Activated CD4-positive, alpha-beta memory T cell treated with anti-CD3 and anti-CD28 coated beads for 36 hours (primary cell): ENCODE measurements at places on chromosomes 4 and X.

- no peak for DNase-seq
Measured at GRCh38 chr4:132646186-132646585, 502.9 kb upstream of the PCDH10 start.

DNA sequence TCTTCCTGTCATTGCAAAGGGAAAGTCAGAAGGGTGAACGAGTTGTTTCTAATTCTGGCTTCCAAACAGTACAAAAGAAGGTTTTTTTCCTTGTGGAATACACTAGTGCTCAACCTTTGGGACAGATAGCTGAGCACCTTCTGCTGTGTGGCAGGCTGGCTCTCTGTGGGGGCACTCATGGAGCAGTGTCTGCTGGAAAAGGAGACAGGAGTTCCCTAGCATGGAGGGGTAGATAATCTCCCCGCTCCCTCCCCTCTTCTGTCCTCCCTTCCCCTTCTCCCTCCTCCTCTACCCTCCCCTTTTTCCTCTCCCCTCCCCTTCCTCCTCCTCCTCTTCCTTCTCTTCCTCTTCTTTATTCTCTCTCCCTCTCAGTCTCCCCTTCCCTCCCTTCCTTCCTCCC, 62.4 kb upstream of the MTM1 start:
- no peak for DNase-seq

DNA sequence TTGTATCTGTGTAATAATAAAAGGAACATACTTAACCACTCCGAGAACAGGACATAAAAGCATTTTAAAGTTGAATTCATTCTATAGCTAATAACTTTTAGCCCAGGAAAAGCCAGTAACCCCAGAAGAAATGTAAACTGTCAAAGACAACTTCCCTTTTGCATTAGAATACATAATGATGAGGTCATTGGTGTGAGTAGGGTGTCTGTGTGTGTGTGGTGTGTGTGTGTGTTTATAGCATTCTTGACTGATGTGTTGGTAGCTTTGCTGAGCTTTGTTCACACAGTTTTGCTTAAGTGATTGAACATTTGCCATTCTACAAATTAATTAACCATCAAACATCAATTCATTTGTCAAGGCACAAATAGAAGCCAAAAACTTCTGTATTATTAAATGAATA, 559.6 kb downstream of the ARAP2 start:
- DNase-seq, result no peak

DNA sequence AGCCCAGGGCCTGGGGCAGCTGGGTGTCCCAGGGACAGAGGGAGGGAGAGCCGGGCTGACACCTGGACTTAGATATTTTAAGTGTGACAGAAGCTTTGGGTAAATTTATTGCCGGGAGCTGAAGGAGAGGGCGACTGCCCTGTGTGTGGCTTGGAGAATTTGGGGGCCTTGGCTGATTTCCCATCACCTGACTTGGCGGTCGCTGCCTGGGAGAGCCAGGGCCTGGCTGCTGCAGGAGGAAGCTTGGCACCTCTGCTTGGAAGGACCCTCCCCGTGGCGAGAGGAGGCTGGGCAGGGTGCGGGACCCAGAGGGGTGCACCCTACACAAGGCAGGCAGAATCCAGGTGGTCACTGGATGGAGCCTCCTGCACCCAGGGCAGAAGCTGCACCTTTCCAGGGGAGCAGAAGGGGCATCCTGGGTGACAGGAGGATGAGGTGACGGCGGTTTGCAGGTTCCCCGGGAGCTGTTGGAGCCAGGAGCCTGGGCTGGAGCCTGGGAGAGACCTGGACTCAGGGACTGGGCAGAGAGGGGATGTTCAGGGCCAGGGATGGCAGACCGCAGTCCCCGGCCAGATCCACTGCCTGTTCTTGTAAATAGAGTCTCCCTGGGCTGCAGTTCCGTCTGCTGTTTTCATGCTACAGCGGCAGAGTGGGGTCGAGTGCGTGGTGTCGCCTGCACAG, 72.0 kb downstream of the RGS12 start:
- no peak for DNase-seq

DNA sequence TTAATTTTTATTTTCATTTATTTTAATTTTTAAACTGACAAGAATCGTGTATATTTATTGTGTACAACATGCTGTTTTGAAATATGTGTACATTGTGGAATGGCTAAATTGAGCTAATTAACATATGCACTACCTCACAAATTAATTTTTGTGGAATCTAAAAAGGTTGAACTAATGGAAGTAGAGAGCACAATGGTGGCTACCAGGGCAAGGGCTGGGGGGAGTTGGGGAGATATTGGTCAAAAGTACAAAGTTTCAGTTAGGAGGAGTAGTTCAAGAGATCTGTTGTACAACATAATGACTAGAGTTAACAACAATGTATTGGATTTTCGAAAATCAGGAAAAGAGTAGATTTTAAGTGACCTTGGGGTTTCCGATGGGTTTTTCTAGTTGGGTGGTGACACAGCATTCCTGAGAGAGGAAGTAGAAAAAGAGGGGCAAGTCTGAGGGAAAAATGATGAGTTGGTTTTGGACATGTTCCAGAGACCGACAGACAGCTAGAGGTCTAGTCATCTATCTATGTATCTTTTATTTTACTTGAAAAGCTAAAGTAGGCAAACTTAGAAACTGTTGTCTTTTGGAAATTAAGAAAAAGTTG, 23.2 kb downstream of the APOO start:
- DNase-seq, result no peak

DNA sequence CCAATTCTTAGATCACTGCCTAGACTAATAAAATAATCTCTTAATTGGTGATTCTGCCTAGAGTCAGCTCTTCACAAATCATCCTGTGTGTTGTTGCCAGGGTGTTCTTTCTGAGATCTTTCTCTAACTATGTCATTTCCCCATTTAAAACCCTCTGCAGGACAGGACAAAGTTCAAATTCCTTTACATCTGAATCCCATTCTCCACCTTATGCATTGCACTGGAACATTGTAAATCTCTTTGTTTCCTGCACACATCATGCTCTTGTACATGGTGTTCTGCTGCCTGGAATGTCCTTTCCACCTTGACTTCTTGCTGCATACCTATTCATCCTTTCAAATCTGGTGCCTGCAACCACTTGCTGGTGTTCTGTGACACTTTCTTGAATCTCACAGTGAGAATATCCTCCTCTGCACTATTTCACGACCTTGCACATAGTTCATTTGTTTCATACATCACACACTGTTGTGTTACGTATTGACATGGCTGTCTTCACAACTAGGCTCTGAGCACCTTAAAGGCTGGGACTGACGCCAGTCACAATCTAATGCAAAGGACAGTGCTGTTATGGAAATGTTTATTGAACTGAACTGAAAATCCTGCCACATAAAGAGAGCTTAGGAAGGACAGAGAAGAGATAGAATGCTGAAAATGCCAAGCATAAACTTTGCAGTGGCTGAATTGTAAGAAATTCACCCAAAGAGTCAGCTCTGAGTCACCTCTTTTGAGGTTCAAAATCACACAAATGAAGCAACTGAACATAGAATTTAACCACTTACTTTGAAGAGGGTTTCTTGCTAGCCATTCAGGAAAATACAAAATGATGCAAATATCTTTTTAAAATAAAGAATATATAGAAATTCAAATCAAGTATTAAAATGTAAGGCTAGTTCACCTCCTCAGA, 26.4 kb upstream of the SMIM14 start:
- no peak for DNase-seq

DNA sequence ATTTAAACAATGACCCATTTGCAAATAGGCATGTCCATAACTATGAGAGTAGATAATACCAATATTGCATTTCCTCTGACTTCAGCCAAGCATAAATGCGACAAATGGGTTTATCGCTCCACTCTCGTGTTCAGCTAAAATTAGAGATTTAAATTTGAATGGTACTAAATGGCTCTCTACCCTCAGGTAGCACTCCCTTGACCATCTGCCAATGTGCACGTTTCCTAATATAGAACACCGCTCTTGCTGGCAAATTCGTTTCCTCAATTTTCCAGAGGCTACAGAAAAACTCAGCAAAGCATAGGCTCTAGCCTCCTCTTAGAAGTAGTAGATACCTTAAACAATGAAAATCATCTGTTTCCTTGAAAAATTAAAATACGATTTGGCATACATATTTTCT, 251.6 kb downstream of the ADGRA3 start:
- DNase-seq, result no peak

DNA sequence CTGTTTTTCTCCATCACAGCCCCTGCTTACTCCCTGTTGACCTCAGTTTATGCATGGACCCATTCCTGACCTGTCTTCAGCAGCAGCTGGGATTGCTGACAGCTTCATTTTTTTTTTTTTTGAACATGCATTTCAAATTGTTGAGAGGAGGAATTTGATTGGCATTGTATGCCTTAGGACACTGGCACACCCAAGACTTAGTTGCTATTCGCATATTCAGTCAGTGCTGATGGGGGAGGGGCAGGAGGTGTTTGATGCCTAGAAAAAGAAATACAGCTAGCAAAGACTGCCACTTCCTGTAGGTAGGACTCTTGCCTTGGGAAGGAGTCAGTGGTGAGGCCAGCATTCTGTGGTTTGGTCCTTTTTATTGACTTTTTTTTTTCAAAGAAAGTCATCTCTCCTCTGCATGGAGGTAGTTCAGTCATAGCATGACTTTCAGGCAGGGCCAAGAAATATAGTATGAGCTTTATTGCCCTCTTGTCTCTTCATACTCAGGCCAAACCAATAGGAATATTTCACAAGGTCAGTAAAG, 33.6 kb upstream of the XK start:
- DNase-seq, result peak; percentile 9

DNA sequence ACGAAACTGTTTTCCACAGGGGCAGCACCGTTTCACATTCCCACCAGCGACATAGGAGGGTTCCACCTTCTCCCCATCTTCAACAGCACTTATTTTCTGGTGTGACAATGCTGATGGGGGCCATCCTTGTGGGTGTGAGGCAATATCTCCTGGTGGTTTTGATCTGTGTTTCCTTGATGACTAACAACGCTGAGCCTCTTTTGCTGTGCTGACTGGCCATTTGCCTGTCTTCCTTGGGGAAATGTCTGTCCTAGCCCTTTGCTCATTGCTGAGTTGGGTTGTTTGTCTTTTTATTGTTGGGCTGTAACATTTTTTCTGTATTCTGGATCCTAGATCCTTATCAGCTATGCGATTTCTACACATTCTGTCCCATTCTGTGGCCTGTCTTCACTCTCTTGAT, 33.7 kb downstream of the ATP2B3 start:
- no peak for DNase-seq

DNA sequence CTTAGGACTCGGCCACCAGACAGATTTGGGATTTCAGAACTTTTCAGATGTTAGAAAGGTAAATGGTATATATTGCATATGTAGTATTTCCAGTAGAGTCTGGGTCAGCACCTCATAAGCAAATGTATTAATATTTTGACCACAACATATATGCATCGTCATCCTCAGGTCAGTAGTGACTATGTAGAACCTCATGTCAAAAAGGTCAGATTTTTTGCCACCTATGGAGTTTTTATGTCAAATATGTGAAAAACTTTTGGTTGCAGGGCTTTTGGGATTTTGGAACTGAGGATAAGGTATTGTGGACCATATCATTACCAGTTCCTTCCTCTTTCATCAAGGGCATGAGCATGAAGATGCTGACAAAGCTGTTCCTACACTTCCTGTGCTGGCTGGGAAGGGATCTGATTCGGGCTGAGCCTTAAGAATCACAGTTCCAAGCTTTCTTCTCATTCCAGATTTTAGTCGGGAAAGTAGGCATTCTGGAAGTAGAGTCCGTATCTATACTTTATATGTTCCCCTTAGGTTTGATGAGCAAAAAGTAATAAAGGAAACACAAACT, 183.0 kb upstream of the PGRMC2 start:
- DNase-seq, result no peak

DNA sequence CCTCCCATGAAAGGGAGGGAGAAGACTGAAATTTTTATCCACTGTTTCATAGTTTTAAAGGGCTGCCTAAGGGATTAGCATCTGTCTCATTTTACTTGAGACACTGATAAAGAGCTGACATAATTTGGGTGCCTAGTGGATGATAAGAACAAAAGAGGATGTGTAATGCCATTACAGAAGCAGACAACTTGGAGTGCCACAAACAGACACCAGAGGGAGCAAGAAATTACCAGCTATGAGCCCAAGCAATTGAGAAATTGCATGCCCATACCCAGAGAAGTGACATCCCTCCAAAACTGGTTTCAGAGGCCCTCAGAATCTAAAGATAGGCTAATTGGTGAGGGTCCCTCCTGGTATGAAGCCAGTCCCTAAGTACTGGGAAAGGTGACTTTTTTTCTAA, 38.5 kb upstream of the POU3F4 start:
- no peak for DNase-seq

DNA sequence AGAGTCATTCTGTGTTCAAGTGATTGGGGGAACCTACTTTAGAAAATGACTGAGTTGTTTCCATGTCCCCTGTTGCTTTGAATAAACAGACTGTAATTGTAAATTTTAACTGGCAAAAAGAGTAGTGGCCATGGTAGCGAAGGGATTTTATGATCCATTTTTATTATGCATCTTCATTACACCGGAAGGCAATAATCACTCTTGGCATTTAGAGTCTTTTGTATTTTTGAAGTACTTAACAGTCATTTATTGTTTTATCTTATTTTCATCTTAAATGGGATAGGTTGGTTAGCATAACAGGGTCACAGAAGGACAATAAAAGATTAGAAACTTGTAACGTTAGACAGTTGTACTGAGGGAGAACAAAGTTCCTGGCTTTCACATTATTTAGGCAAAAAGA, 11.0 kb upstream of the OTC start:
- DNase-seq, result no peak

GRCh38 chr4:167185465-167185864, 48.8 kb downstream of the SPOCK3 start:
- DNase-seq, result no peak

GRCh38 chrX:74346088-74346487, 42.1 kb downstream of the ZCCHC13 start:
- no peak for DNase-seq

- DNase-seq, result no peak
Measured at GRCh38 chr4:98539299-98539698, 119.1 kb downstream of the TSPAN5 start.

- no peak for DNase-seq
Measured at GRCh38 chr4:16731776-16732380, 166.6 kb downstream of the LDB2 start.

- no peak for DNase-seq
Measured at GRCh38 chr4:26388671-26389070, 67.9 kb downstream of the RBPJ start.

- no peak for DNase-seq
Measured at GRCh38 chr4:16085822-16086221, 2.0 kb upstream of the PROM1 start.
